ENCODE measurements at places on chromosomes 7 and 10.

GRCh38 chr10:91198781-91199180 lies 21.7 kb upstream of the PCGF5 start:
- no peak for DNase-seq

DNA sequence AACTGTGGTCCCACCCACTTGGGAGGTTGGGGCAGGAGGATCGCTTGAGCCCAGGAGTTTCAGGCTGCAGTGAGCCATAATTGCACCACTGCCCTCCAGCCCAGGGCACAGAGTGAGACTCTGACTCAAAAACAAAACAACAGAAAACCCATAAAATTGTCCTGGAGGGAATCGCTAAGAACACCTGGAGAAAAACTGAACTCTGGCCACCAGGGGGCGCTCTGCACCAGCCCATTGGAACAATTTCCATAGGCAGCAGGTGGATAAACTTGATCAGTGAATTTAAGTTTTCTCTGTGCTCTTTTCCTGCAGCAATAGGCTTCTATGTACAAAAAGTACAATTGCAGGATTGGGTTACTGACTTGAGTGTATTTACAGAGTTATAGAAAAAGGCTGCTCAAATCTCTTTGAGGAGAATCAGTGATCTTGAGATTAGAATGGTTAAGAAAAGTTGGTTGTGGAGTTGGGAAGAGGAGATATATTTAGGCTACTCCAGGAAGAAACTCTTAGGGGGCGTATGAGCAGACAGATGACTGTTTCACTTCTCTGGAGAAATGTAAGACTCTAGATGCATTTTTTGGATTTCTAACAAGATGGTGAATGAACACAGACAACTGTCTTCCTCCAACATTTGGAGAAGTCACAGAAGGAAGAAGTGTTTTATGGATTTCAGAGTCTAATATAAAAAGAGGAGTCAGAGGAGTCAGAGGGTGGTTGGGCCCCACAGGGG lies 274.9 kb upstream of the GALNT17 start:
- peak; percentile 87 for DNase-seq

- no peak for DNase-seq
Measured at GRCh38 chr7:741850-742249, 14.8 kb upstream of the PRKAR1B start.

DNA sequence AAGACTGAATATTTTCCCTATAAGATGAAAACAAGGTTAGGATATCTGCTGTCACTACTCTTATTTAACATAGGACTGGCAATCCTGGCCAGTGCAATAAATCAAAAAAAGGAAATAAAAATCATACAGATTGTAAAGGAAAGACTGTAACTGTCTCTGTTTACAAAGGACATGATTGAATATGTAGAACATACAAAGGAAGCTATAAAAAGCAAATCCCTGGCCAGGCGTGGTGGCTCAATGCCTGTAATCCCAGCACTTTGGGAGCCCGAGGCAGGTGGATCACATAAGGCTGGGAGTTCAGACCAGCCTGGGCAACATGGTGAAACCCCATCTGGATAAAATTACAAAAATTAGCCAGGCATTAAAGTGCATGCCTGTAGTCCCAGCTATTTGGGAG lies 15.8 kb downstream of the ZNF485 start:
- no peak for DNase-seq

- no peak for DNase-seq
Measured at GRCh38 chr7:130875-131780, 61.2 kb upstream of the FAM20C start.

- no peak for DNase-seq
Measured at GRCh38 chr7:41162612-41163011, 540.3 kb downstream of the INHBA start.

Data from kidney (tissue), 22 donors.